Activated CD4-positive, alpha-beta T cell treated with anti-CD3 and anti-CD28 coated beads, Interleukin-2, amount 10 ng/mL, durations not matched to agents 7 days and 5 days (primary cell): ENCODE measurements at places on chromosomes 7 and 10. TPM values are rescaled to one million over a fixed set of nuclear protein-coding genes. Genes with fewer than 3 reads are reported as not detected.

DNA sequence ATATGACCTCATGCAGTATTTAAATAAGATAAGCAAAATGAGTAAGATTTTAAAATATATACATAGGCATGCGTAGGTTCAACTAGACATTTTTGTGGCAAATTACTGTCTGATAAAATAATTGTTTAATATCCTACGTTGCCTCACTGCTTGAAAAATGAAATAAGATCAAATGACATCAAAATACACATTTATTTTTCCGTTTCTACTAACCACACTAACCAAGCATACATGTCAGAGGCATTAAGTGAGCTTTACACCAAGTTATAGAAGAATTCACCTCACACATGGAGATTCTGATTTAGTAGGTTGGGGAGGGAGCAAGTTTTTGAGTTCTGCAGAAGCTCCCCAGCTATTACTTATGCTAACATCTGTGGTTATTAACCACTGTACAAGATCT is 66.8 kb downstream of the RSU1 start:
- H3K36me3 ChIP-seq, result peaks cover 35% of the 10 kb centered on the region
- H3K27ac ChIP-seq, result no peak overlapping the region
- H3K4me1 ChIP-seq, result no peaks in the 10 kb centered on the region
- DNase-seq, result no peak
- H3K27me3 ChIP-seq, result no peaks in the 10 kb centered on the region

DNA sequence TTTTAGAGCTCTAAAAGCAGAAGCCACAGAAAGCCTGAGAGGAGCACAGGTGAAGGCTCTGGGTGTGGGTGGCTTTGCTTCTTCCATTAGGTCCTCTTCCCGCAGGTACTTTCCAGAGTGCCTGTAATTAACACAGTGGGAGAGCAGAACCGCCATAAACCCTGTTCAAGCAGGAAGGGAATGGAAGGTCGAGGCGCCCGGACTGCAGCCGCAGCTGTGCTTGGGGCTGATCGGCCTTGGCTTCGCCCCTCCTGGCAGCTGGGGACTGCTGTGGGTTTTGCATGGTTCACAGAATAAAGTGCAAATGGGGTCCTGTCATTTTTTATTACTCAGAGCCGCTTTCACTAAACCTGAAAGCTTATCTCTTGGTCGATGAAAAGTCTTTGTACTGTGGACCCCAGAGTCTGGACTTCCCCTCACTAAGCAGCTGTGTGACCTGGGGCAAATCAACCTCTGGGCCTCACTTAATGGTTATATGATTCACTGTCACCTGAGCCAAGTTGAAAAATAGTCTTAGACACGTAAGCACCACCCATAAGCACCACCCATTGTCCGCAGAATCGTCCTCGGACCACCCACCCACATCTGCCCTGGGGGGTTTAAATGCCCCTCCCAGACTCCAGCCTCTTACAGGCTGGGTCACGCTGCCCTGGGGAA is 100.9 kb downstream of the XRCC2 start:
- no peak for DNase-seq
- H3K4me3 ChIP-seq, result no peak overlapping the region
- H3K27me3 ChIP-seq, result no peaks in the 10 kb centered on the region
- no peaks in the 10 kb centered on the region for H3K4me1 ChIP-seq
- no peaks in the 10 kb centered on the region for H3K36me3 ChIP-seq

GRCh38 chr10:89916468-89917215 is 215.3 kb downstream of the KIF20B start:
- H3K27me3 ChIP-seq, result peaks cover 2% of the 10 kb centered on the region
- H3K36me3 ChIP-seq, result no peaks in the 10 kb centered on the region
- no peaks in the 10 kb centered on the region for H3K4me1 ChIP-seq

- H3K27ac ChIP-seq, result peak overlapping the region; percentile 58
- H3K4me1 ChIP-seq, result peaks cover 29% of the 10 kb centered on the region
- peak; percentile 84 for DNase-seq
- H3K36me3 ChIP-seq, result peaks cover 2% of the 10 kb centered on the region
- H3K27me3 ChIP-seq, result peaks cover 12% of the 10 kb centered on the region
Measured at GRCh38 chr10:43322769-43323168, 48.7 kb upstream of the FXYD4 start.

DNA sequence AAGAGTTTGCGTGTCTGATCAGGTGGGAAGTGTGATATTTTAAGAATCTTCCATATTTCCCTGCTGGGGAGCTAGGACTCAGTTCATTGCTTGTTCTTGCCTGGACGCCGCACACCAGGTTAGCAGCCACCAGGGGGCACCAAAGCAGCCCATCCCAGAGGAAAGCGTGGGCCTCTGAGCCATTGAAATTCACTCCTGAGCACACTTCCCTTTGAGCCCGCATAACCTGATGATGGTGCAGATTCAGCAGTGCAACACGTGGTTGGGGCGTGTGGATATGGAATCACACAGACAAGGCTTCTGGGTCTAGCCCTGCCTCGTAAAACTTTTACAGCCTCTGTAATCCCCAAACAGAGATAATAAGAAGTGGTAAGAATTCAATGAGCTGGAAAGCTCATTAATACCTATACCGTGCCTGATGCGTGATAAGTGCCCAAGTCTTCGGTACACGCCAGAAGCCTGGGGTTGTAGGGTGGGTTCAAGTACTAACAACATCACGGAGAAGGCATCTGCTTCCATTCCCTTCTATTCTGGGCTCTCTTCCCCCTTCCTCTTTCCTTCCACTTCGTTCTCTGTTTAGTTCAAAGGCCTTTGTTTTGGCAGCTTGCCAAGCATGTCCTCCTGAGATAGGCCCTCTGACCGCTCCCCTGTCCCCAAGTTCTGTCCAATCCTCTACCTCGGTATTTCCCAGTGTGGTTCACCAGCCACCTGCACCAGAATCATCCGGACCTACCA is 130.1 kb upstream of the KMT2E start:
- peak overlapping the region; percentile 22 for H3K27ac ChIP-seq
- H3K27me3 ChIP-seq, result peaks cover 4% of the 10 kb centered on the region
- peaks cover 17% of the 10 kb centered on the region for H3K4me1 ChIP-seq
- no peaks in the 10 kb centered on the region for H3K36me3 ChIP-seq
- DNase-seq, result peak; percentile 70

DNA sequence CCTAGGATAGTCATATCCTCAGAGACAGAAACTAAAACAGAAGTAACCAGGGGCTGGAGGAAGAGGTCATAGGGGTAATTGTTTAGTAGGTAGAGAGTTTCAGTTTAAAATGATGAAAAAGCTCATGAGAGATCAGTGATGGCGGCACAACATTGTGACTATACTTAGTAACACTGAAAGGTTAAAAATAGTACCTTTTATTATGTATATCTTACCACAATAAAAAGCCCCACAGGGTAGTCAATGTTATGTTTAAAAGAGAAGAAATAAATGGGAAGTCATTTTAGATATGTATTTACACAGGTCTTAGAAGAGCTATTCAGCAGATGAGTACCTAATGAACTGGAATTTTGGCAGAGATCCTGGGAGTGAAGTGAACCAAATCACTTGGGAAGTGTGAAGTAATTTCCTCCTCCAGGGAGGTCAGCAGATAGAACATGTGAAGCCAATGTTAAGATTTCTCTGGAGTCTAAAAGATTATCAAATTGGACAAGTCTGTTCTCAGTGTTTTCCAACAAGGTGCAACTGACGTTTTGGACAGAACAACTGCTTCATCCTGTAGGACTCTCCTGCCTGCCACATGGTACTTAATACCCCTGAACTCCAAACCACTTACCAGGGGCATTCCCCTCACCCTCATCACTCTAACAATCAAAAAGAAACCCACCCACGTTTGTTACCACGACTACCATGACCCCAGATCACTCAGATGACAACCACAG is 6.4 kb downstream of the CDCA7L start:
- H3K4me3 ChIP-seq, result no peak overlapping the region
- peaks cover 59% of the 10 kb centered on the region for H3K4me1 ChIP-seq
- no peak overlapping the region for H3K27ac ChIP-seq

DNA sequence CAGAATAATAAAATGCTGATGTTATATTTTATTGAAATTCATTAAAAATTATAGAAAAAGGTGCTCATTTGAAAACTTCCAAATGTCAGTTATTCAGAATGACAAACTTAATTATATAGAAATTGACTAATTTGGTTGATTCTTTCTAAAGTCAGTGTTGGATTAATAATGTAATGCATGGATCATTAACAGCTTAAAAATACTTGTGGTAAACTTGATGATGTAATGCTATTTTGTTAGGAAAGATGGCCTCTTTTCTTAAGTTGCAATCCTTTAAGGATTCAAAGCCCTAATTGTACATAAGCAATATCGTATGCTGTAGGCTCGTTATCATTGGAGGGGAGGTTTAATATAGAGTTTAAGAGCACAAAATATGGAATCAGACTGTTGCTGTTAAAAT is 141.2 kb downstream of the ZEB1 start:
- no peak overlapping the region for H3K27ac ChIP-seq
- no peaks in the 10 kb centered on the region for H3K27me3 ChIP-seq
- DNase-seq, result no peak
- peaks cover 38% of the 10 kb centered on the region for H3K36me3 ChIP-seq
- H3K4me1 ChIP-seq, result peaks cover 4% of the 10 kb centered on the region

DNA sequence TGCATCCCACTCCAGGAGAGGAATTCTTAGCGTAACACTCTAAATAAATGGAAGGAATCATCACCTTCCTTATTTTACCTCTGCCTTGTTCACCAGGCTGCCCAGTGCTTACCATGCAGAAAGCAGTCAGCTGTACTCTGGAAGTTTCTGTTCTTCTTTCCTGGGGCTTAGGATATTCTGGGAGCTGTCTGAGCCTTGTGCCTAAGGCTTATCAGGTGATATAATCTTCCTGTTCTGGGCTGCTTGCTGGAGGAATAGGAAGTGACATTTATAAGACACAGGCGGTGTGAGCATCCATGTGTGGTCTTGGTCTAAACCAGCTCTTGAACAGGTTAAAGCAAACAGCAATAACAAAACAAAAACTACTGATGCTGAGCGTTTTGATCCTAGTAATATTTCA is 13.5 kb downstream of the KCTD7 start:
- H3K4me1 ChIP-seq, result peaks cover 4% of the 10 kb centered on the region
- no peak overlapping the region for H3K27ac ChIP-seq
- no peak overlapping the region for H3K4me3 ChIP-seq
- no peak for DNase-seq
- peaks cover 63% of the 10 kb centered on the region for H3K36me3 ChIP-seq

DNA sequence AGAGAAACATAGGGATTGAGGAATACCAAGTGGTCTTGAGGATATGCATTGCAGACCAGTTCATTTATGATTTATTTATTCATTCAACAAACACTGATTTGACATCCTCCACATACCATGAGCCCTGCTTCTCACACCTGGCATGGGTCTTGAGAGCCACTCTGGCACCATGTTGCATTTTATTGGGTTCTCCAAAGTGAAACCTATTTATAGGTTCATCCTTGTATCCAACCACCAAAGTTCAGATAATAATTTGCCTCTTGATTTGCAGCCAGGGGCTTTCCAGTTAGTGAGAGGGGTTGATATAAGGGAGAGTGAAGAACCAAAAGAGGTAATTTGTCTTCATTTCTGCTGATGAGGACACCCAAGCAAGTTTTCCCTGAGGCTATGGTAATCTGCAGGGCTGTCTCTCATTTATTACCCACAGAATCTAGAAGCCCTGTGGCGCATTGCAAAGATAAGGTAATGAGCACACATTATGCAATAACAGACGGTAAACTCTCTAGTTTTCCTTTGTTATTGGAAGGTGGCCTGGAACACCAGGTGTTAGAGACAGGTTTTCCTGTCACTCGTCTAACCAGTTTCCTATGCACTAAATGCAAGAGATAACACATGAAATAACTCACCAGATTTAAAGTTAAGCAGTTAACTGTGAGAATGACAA is 28.8 kb upstream of the ICA1 start:
- peaks cover 22% of the 10 kb centered on the region for H3K27me3 ChIP-seq
- no peak for DNase-seq
- H3K4me1 ChIP-seq, result no peaks in the 10 kb centered on the region
- H3K4me3 ChIP-seq, result no peak overlapping the region

- no peak overlapping the region for H3K27ac ChIP-seq
- DNase-seq, result no peak
- no peaks in the 10 kb centered on the region for H3K27me3 ChIP-seq
- peaks cover 36% of the 10 kb centered on the region for H3K36me3 ChIP-seq
- H3K4me1 ChIP-seq, result peaks cover 15% of the 10 kb centered on the region
- H3K4me3 ChIP-seq, result no peak overlapping the region
Measured at GRCh38 chr10:3787816-3788215, 2.8 kb upstream of the KLF6 start.

- H3K36me3 ChIP-seq, result no peaks in the 10 kb centered on the region
- H3K27me3 ChIP-seq, result no peaks in the 10 kb centered on the region
- H3K4me3 ChIP-seq, result no peak overlapping the region
- H3K4me1 ChIP-seq, result no peaks in the 10 kb centered on the region
Measured at GRCh38 chr7:157044943-157045660, 34.6 kb upstream of the MNX1 start.

DNA sequence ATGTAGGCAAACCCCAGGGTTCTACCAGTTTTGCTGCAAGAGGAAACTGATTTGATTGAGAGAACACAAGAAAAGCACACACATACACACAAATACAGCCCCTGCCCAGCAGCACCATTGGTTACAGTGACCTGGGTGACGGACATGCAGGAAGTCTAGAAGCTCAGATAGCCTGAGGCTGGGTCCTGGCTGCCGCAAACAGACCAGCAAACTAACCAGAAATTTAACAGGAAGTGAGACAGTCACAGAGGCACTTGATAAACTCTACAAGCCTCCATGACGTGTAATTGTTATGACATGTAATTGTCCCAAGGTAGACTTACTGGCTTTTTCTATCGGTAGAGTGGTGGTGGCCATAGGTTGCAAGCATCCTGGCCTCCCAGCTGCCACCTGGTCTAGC is 58.9 kb downstream of the PRKAR2B start:
- H3K36me3 ChIP-seq, result peaks cover 2% of the 10 kb centered on the region
- no peak overlapping the region for H3K4me3 ChIP-seq
- H3K27ac ChIP-seq, result peak overlapping the region; percentile 86
- no peak for DNase-seq

GRCh38 chr10:12699258-12699700 is 302.2 kb downstream of the CCDC3 start:
- peak overlapping the region; percentile 65 for H3K27ac ChIP-seq
- no peak for DNase-seq
- H3K4me1 ChIP-seq, result peaks cover 13% of the 10 kb centered on the region
- no peaks in the 10 kb centered on the region for H3K27me3 ChIP-seq
- H3K4me3 ChIP-seq, result no peak overlapping the region

DNA sequence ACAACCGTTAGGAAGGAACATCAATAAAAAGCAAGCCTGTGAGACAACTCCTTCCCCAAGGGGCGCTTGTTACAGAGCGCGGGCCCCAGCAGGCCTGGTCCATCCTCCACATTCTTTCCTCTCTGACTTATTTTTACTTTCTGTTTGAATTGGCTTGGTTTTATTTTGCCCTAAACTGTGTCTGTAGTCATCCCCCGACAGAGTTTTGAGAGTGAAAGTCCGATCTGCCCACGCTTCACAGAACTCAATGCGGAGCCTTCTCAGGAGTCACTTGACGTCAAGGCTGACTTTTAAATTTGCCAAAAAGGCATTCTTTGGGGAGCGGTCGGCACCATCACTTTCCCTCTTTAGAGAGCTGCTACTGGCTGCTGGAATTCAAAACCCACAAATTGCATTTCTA is 150.1 kb upstream of the KLF6 start:
- H3K4me3 ChIP-seq, result peak overlapping the region; percentile 61
- no peaks in the 10 kb centered on the region for H3K27me3 ChIP-seq
- peaks cover 33% of the 10 kb centered on the region for H3K36me3 ChIP-seq
- peak; percentile 58 for DNase-seq

GRCh38 chr7:127820732-127821085 is 168.7 kb downstream of the SND1 start:
- no peak overlapping the region for H3K27ac ChIP-seq
- no peaks in the 10 kb centered on the region for H3K27me3 ChIP-seq
- no peak overlapping the region for H3K4me3 ChIP-seq
- peaks cover 20% of the 10 kb centered on the region for H3K4me1 ChIP-seq

The NXPH1 gene
- total RNA-seq, result not detected

The MKI67 gene
- 328 TPM for total RNA-seq

The VAX1 gene
- not detected for total RNA-seq

The TAS2R5 gene
- 1.2 TPM for total RNA-seq

The C7orf57 gene
- 0.21 TPM for total RNA-seq

The ANTXRL gene
- total RNA-seq, result 0.52 TPM

The CPA4 gene
- not detected for total RNA-seq
